ENCODE measurements at places on chromosomes 7 and 10.

DNA sequence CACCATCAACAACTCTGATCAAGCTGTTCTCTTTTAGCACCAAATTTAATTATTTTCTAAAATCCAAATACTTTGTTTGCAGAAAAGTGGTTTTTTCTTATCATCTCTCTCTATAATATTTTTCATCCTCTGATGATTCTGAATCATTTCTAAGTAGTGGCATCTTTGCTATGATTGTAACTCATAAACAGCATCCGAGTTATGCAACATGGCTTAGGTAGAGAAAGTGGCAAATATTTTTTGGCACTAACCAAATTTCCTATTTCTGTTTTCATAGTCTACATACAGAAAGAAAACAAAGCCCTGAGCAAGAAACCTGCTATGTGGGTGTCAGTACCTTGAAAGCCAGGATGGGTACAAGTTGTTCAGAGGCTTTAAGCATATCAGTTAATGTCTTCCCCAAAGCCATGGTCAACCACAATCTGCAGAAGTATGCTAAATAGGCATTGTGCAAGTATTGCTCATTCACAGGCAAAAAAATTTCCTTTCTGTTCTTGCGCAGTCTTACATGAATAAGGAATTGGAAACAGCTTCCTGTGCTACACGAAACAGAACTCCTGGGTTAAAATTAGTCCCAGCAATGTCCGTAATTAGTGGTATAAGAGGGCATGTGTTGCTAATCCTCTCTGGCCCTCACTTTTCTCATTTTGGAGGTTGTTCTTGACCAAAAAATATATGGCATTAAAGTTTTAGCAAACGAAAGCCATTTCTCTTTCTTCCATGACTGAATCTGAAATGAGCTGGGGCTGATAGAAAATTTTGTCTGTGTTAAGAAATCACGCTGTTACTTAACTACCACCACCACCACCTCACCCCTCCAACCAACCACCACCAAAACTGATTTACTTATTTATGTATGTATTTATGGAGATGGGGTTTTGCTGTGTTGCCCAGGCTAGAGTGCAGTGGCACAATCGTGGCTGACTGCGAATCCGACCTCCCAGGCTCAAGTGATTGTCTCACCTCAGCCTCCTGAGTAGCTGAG lies 325.6 kb upstream of the MAGI2 start:
- DNase-seq, result no peak

DNA sequence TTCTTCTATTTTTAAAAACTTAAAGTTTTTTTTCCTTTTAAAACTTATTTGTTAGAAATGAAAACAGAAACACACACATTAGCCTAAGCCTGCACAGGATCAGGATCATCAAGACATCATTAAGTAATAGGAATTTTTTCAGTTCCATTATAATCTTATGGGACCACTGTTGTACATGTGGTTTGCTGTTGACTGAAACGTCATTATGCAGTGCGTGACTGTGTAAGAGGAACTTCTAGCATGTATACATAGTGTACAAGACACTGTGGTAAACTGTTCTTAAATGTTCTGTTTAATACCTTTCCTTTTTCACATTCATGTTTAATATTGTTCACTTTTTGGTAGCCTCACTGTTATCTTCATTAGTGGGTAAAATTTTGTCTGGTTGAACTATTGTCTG lies 12.1 kb downstream of the ENTPD7 start:
- DNase-seq, result no peak

DNA sequence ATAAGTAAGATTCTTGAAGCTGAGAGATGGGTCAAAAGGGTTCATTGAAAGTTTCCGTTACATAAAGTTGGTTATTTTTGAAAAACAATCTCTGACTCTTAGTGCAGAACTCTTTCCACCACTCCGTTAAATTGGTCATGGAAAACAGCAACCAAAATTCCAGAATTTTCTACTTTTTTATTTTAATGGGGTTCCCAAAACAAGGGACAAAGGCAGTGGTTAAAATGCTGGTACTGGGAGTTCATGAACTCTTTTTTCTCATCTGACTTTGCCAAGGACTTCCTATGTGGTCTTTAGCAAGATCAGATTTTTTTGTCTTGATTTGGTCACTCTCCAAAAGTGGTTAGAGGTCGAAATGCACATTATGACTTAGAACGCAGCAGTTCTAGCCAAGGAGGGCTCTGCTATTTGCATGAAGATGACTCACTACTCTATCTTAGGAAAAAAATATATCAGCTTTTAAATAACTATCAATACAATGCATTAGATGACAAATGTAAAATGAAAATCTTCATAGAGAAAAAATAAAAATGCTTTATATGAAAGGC lies 145.7 kb downstream of the REEP3 start:
- DNase-seq, result no peak

GRCh38 chr7:151453326-151453791 lies 13.4 kb upstream of the CRYGN start:
- no peak for DNase-seq

DNA sequence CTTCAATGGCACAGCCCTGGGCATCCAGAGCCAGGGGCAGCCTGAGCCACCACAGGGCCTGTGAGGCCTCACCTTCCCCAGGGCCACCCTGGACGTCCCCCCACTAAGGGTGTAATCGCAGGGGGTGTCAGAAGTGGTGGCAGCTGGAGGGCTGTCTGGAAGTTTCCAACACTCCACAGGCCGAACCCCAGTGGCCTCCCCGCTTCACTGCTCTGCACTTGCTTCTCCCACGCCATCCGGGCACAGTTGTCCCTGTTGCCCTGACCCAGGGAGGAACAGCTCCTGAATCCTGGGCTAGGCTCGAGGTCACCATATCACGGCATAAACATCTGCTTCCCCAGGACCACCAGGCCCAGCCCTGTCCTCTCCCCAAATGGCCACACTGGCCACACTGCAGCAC lies 276.6 kb downstream of the MAD1L1 start:
- no peak for DNase-seq

DNA sequence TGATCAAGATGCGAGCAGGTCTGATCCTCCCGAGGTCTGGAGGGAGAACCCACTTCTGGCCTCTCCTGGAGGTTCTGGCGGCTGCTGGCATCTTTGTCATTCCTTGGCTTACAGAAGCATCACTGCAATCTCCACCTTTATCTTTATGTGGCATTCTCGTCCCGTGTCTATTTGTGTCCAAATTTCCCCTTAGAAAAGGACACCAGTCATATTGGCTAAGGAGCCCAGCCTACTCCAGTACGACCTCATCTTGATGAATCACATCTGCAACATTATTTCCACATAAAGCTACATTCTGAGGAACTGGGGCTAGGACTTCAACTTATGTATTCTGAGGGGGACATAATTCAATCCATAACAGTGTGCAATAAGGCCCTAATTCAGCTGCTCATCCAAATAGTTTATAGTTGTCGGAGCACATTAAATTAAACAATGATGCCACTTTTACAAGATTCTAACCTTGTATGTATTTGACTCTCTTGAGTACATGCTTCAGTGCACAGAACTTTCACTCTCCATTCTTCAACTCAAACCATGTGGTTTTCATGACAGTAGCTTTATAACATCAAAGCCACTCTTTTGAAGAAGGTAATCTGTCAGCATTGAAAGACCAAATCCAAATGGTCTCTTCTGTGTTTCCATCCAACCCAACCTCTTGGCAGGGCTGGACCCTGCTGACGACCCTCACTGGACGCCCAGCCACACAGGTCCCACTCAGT lies 86.2 kb upstream of the DDC start:
- no peak for DNase-seq

DNA sequence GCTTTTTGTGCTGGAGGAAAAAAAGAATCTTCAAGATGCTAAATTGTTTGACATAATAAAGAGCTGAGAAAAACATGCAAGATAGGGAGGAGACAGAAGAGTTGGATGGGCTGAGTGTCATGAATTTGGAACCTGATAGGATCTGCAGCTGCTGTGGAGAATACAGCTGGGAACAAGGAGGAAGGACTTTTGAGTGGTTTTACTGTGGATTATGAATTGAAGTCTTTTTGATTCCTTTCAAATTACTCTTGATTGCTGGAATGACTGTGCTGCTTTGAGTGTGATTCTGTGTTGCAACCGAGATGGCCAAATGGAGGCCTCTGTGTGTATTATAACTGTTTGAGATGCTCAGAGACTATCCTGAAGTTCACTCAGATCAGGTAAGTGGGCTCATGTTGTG lies 4.0 kb downstream of the EFCAB10 start:
- DNase-seq, result no peak

- no peak for DNase-seq
Observed at GRCh38 chr10:121741248-121741792, 143.1 kb upstream of the FGFR2 start.

GRCh38 chr7:63012633-63013183 lies 985.9 kb upstream of the ZNF722 start:
- no peak for DNase-seq

DNA sequence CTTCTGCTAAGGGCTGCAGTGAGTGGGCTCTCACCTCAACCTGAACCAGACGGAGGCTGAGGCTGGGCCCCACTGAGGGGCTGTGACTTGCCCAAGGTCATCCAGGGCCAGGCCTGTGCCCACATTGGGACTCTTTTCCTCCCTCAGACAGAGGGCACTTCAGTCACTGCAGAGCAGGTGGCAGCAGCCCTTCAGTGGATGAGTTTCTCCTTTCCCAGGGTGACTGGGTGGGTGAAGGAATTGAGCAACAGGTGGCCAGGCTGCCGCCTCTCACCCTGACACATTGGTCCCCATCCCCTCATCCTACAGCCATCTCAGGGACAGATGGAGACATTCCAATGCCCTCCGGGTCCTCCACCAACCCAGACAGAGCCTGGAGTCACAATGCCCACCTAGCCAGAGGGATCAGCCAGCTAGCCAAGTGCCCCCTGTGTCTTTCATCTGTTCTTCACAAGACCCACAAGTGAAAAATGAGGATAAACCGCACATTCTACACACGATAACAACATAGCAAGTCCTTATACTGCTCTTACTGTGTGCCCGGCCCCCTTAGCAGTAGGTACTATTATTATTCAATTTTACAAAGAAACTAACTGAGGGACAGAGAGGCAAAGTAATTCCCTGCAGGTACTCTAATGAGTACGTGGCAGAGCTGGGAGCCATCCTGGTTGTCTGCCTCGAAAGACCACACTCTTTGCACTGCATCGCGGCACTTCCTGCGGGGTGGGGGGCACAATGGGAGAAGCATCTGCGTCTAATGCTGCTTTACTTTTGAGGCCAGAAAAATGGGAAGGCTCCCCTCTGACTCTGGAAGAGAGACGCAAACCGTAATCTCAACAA lies 1.7 kb upstream of the SLC18A3 start:
- no peak for DNase-seq

- no peak for DNase-seq
Observed at GRCh38 chr10:44264244-44264643, 120.7 kb downstream of the CXCL12 start.

DNA sequence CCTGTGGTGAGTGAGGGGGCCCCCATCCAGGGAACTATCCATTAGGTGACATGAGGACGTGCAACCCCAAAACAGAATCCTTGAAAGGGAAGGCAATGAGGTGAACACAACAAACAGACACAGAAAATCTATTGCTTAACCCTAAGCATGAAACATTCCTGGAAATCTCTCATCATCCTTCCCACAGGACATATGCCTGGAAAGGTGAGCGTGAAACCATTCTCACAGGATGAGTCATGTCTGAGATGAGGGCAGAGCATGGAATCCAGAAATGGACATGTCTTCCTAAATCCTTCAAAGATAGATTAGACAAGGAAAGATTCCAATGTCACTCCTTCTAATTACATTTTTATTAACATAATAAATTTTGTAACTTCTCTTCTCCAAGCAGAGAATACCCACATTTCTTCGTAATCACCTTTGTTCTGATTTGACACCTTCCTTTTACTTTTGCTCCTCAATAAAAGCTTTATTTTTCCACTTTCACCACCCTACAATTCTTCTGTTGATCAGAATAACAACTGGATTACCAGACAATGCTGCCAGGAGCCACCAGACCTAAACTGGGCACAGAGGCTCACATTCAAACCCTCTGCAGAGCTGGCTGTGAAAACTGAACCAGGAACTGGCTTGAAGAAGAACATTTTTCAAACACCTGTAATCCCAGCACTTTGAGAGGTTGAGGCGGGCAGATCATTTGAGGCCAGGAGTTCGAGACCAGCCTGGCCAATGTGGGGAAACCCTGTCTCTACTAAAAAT lies 67.2 kb downstream of the COBL start:
- no peak for DNase-seq

GRCh38 chr10:45488365-45488764 lies 114.3 kb downstream of the ALOX5 start:
- no peak for DNase-seq

DNA sequence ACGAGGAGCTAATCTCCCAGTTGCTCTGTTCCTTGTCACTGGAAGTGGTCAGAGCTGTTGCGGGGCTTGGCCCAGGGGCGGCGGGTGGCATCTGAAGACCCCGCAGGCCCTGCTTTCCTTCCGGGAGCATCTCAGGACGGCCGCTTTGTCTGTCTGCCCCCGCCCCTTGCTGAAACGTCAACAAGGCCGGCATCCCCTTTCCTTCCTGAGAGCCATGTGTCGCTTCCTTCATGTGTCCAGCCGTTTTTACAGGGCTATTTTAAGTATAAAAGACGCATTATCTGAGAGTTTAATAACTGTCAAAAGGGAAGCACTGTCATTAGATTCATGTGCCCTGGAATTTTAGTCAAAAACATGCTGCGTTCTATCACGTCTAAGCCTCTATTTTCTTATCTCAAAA lies 110.4 kb downstream of the CUX1 start:
- no peak for DNase-seq

DNA sequence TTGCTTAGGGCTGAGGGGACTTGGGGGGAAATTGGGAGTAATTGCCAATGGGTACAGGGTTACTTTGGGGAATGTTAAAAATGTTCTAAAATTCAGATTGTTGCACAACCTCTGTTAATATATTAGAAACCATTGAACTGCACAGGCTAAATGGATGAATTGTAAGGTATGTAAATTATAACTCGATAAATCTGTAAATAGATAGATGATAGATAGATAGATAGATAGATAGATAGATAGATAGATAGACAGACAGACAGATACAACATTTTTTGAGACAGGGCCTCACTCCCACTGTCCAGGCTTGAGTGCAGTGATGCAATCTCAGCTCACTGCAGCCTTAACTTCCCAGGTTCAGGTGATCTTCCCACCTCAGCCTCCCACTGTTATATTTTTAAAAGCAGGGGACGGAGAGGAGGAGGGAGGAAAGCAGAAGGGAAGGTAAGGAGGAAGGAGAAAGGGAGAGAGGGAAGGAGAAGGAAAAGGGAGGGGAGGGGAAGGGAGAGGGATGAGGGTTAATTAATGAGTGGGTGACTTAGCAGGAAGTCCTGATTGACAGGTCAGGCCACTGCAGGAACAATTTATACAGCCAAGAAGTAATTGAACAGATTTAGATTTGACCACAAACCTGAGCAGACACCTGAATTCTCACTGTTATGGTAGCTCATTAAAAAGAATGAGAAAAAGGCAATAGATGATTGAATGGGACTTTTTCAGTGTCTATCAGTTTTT lies 38.7 kb downstream of the AOC1 start:
- DNase-seq, result no peak

DNA sequence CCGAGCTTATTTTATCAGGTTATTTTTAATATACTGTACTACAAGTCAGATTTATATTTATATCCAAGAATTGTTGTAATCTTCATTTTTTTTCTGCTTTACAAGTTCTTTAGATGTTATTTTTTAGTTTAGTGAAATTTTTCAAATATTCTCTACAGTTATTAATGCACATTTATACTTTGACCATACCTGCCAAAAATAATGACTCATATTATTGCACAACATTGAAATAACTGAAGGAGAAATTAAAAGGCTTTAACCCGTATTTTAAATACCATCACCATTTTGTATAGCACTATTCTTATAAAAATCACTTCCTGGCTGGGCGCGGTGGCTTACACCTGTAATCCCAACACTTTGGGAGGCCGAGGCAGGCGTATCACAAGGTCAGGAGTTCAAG lies 278.5 kb downstream of the BICC1 start:
- no peak for DNase-seq

- DNase-seq, result no peak
Observed at GRCh38 chr7:152313831-152314604, 121.8 kb downstream of the KMT2C start.
